ENCODE measurements at places on chromosomes 3 and 15. TPM values are rescaled to one million over a fixed set of nuclear protein-coding genes. Genes with fewer than 3 reads are reported as not detected.

SERINC4 gene
- 0.19 TPM for total RNA-seq

CPB1 gene
- not detected for total RNA-seq

GPR149 gene
- not detected for total RNA-seq

SLC6A1 gene
- total RNA-seq = not detected

BOC gene
- total RNA-seq = 2.2 TPM

TM2D3 gene
- total RNA-seq = 15.4 TPM

RHCG gene
- 274 TPM for total RNA-seq

OXTR gene
- total RNA-seq = 0.65 TPM

USP3 gene
- total RNA-seq = 32.7 TPM

RTP1 gene
- not detected for total RNA-seq

STXBP5L gene
- total RNA-seq = not detected

TLR9 gene
- 0.07 TPM for total RNA-seq

SKOR1 gene
- total RNA-seq = 0.19 TPM

GOLGA8S gene
- total RNA-seq = not detected

RAD51 gene
- total RNA-seq = 10.8 TPM

MORC1 gene
- total RNA-seq = not detected

Data from airway epithelial cell (primary cell).